ENCODE measurements at places on chromosomes 7 and 10.

DNA sequence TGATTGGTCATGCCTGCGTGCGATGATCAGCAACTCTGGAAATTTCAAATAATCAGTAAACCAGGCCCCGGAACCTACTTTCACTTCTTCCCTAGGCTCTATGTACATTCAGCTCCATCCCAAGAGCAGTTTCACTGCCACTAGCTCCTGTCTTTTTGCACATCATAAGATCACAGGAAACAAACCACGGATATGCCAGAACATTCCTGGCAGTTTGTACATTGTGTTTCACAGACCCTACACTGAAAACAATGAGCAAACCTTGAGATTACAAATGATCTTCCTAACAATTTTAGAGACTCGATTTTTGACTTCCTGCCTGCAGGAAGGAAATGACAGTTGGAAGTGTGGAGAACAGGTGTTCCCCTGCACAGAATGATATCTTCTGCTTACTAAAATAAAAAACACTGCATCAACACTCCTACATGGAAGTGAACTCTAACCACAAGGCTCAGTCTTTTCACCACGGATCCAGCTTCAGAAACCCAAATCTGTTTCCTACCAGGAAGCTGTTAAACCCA lies 7.6 kb upstream of the TMEM236 start:
- no peak for DNase-seq

GRCh38 chr10:104406715-104407650 lies 53.4 kb downstream of the CFAP58 start:
- DNase-seq, result no peak

DNA sequence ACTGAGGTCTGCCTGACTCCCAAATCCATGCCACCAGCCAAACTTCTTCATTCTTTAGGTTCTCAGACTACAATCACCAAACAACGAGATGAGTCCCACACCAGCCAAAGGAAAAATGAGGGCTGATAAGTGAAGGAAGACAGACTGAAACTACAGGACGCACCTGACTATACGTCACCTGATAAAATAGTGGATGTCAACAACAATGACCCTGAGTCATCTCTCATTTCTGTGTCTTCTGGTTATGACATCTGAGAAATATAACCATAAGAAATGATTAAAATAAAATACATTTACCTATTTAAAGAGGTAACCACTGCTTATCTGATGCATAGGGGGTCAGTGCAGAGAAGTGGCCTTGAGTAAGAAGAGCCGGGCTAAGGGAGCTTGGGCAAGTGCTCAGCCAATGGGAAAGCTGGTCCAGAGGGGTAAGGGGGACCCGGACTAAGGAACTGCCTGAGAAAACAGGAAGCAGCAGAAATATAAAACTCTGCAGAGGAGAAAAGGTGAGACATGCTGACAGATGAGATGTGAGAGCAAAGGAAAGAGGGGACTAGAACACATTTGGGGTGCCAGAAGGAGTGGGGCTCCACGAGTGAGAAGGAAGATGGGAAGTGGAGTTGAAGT lies 51.8 kb downstream of the HIPK2 start:
- DNase-seq, result no peak

DNA sequence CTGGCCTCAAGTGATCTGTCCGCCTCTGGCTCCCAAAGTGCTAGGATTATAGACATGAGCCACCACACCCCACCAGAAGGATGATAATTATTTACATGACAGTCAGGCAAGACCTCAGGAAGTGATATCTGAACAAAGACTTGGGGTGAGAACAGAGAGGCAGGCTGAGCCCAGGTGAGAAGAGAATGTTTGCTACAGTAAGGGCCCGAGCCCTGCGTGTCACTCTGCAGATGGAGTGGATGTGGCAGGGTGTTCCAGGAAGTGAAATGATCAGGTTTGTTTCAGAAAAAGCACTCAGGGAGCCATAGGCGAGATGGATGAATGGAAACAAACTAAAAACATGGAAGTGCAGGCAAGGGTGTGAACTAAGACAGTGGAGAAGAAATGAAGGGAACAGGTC lies 22.2 kb downstream of the SFMBT2 start:
- DNase-seq, result no peak

DNA sequence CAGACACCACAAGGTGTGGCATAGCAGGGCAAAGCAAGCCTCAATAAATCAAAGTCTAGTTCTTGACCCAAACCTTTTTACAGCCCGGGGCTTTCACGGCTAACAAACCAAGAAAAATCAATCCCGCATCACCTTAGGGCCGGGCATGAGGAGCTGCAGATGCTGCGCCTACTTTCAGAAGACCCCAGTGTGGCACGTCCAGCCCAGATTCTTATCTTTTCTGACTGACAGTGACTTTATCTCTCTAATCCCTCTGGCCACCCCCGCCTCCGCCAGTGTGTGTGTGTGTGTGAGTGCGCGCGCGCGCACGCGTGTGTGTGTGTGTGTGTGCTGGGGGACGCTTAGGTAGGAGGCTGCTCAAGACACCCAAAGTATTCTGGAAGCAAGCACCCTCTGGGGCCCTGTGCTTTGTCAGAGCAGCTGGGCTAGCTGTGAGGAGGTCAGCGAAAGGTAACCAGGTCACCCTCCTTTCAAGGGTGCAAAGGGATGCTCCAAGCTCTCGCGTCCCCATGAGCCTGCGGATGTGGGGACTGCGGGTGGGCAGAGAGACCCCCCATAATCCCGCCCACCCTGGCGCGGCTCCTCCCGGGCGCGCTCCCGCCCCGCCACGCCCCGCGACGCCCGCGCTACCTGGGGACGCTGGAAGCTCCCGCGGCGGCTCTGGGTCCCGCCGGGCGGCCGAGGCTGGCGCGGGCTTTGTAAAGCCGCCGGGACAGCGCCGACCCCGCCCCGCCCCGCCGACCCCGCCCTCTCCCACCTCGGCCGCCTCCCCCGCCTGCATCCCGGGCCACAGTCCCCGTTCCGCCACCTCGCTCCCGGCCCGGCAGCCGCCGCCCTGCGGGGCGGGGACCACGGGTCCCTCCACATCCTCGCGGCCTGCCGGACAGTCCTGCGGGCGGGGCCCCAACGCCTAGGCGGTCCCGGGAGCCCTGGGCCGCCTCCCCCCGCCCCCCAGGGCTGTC lies 57.1 kb upstream of the RHOBTB1 start:
- no peak for DNase-seq

DNA sequence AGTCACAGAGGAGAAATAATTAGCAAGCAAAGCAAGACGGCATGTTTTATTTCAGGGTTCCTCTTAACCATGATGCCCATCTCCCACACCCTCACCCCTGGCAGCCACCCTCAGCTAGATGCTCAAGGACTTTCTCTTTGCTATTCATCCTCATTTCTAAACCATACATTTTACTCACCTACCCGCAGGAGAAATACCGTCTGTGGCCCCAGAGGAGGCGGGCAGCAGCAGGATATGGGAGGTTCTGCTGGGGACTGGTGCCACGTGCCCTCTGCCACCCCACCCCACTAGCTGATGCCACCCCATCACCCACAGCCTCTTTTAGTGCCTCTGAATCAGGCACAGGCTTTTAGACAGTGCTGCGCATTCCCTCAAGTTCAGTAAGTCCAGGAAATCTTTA lies 168.7 kb upstream of the ITGB1 start:
- no peak for DNase-seq

DNA sequence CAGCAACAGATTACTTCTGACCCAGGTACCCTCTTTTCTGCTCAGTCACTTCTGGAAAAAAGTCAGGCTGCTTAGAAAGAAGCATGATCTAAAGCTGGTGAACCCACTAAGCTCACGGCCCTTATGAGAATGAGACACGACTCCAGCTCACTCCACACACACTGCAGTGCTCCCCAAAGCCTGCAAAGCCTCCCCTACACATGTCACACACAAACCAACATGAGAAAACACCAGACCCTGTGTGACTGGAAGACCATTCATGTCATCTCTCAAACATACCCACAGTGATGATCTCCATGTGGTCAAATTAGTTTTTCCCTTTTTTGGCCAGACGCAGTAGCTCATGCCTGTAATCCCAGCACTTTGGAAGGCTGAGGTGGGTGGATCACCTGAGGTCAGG lies 391 bp downstream of the ANKRD61 start:
- no peak for DNase-seq

DNA sequence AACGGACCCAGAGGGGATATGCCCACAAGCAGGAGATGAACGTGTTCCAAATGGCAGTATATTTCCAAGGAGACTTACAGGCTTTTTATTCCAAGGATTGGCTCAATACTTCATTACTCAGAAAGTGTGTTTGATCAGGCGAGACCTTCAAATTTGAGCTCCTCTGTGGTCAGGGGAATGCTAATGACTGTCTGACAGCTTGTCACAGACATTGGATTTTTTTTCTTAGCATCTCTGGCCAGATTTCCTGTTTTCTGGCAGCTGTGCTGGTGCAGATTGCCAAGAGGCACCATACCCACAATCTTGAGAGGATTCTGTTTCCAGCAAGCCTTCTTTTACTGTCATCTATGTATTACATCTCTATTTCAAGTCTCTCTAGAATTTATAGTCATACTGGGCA lies 93.8 kb downstream of the C1GALT1 start:
- no peak for DNase-seq

GRCh38 chr10:94002156-94002555 lies 8.4 kb downstream of the PLCE1 start:
- no peak for DNase-seq

- DNase-seq, result no peak
Measured at GRCh38 chr7:11630355-11630754, 201.6 kb downstream of the THSD7A start.

- no peak for DNase-seq
Measured at GRCh38 chr10:105986912-105987635, 1177.4 kb downstream of the SORCS1 start.

DNA sequence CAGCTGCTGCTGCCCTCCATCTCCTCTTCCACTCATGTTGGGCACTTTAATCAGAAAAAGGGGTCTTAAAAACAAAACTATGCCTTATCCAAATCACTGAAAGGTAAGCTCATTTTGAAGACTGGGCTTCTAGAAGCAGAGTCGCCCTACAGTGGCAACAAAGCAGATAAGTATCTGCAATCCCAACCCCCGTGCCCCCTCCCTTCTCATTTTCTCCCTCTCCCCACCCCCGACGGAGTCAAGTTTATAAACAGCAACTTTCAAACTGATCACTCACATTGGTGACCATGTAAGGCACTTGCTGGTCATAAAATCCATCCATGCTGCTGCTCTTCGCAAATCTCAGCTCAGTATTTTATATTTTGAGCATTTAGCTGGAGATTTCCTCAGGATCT lies 738 bp downstream of the ETV1 start:
- no peak for DNase-seq
